Stimulated activated naive CD4-positive, alpha-beta T cell treated with Interleukin-2 at 50 U/mL for 16 hours (primary cell): ENCODE measurements at places on chromosomes 12 and 14.

DNA sequence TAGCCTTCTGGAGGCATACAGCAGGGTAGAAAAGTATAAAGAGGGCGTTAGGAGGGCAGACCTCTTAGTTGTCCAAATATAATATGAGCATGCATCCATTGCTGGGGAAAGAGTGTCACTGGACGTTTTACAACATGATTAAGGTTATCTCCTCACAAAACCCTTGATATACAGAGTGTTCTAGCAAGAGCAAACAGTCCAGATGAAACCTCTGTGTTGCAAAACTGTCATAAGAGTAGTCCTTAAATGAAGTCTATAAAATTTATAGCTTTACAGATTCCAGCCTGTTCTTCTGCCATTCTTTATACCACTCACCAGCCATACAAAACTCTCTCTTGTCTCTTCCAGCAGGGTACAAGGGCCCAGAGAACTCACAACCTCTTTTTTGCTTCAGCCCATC, 21.7 kb downstream of the WBP11 start:
- DNase-seq: no peak

- DNase-seq: peak; percentile 84
Measured at GRCh38 chr12:121240484-121241101, 30.7 kb downstream of the P2RX4 start.

DNA sequence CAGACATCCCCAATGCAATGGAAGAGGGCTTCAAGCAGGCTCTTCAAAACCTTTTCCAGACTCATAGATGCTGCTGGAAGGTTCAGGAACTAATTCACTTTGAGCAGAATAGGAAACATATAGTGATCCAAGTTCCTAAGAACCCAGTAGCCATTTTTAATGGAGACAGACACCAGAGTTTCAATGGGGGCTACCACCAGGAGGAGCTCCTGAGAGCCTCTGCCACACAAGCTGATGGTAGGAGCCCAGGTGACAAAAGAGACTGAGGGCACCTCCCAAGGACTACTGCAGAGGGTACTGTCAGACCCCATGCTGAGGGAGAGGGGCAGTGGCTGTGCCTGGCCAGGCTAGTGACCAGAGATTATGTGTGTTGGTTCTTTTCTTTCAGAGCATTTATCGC, 45.9 kb downstream of the IFNG start:
- DNase-seq: peak; percentile 32

DNA sequence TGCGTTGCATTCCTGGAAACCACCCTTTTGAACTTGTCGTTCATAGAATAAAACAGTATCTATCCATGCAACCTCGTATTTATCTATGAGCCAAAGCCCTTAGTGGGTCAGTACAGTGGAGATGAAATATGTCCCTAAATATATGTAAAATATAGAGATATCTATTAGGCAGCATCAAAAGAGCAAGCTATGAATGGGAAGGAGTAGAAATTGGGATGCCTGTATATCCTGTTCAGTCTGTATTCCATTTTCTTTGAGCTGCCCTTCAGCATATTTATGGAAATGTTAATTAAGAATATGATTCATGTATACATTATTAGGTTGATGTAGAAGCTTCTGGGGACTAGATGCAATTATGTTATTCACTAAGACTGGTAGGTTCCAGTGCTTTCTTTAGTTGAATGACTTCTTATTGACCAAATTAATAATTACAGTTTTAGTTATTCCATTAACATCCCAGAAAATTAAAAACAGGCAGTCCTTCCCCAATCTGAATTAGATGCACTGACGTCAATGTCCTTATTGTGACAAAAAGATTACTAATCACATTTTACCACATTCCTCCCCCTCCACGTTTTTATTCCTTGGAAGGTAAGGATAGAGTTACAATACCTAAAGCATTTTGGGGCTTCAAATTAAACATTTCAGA, 11.9 kb upstream of the FRMD6 start:
- DNase-seq: no peak

GRCh38 chr12:25894759-25895158, 63.7 kb upstream of the RASSF8 start:
- DNase-seq: no peak

GRCh38 chr14:85479771-85480170, 50.2 kb upstream of the FLRT2 start:
- DNase-seq: no peak

DNA sequence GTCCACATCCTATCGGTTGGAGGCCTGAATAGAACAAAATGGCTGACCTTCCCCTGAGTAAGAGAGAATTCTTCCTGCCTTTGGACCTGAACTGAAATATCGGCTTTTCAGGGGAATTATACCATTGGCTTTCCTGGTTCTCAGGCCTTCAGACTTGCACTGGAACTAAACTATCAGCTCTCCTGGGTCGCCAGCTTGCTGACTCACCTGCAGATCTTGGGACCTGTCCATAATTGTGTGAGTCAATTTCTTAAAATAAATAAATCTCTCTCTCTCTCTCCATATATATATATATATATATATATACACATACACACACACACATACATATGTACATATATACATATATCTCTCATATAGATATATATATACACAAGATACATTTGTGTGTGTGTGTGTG, 41.6 kb downstream of the KCNK10 start:
- no peak for DNase-seq

GRCh38 chr12:11991604-11992003, 79.1 kb upstream of the BCL2L14 start:
- no peak for DNase-seq

DNA sequence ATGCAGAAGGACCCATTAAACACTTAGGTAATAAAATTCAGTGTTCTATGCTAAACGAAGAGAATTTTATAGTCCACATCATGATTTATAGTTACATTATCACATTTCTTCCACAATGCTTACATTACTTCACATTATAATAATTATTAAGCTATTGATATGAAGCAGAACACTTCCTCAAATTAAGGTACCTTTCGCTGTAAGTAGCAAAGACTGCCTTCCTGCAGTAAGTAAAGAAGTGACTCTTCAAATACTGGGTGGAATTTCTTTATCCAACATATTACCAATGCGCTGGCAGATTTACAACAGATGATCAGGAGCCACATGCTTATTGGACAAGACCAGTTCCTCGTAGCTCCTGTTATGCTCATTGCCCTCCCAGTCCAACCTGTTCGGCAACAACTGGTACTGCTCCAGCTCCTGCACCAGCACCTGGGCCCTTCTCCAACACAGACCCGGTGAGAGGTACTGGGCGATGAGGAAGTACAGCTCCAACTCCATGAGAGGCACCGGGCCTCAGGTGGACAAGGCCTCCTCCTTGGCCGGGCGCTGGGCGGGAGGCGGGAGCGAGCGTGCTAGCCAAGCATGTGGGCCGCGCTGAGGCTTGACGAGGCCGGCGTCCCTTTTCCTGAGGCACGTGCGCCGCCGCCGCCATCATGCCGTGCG, 210.7 kb upstream of the ATP2B1 start:
- DNase-seq: no peak

- DNase-seq: no peak
Measured at GRCh38 chr14:73242357-73242901, 5.1 kb downstream of the PAPLN start.

GRCh38 chr14:68612049-68612448, 180.8 kb downstream of the ZFP36L1 start:
- no peak for DNase-seq

DNA sequence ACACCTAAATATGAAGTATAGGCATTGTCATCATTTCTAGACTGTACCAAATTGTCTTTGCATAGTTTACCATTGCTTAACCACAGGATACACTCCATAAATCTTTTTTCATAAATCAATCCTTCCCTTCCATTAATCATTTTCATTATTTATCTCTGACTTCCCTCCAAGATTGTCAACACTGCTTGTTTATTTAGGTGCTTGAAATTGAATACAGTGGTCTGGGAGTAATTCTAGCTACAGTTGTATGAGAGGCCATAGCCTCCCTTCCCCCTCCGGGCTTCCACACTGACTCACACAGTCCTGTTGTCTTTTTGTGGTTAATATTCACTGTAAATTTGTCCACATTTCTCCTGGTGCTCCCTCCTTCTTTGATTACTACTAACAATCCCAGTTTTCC, 114.2 kb upstream of the ARID2 start:
- DNase-seq: no peak

DNA sequence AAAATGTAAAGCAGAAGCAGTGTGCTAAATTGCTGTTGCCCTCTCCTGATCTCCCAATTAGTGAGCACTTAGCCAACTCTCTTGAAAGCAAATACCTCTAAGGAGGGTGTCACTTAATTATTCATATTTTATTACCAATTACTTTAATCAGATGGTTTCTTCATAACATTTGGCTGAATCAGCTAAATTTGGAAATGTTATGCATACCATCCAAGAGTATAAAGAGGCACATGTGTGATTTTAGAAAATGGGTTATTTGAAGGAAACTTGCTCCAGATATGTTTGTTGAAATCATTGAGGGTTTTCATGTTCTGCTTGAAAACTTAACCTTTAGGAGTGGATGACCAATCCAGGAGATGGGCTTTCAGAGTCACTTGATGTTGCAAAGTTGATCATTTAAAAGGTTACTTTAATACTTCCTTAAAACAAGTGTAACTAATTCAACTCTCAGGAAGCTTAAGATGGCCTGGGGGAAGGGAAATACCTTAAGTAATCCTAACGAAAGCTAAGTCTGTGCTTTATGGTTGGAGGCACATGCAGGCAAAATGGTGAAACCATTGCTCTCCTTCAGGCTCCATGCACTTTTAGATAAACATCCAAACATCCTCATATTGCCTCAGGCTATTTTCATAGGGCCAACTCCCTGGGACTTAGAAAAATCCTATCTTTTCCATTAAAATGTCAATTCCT, 434.5 kb downstream of the MDGA2 start:
- DNase-seq: no peak

DNA sequence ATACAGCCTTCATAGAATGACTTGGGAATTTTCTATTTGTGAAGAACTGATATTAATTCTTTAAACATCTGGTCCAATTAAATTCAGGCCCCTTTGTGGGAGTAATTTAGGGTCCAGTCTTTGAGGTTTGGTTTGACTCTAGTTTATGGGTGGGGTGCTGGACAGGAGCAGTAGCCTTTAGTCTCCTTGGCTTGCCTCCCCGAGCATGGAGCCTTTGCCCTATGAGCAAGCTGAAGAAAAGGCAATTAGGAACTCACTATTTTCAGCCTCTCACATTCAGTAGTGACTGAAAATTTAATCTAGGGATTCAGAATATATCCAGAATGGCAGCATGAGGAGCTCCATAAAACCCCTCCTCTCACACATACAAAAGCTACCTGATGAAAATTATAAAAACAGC, 161.1 kb downstream of the TRHDE start:
- no peak for DNase-seq

DNA sequence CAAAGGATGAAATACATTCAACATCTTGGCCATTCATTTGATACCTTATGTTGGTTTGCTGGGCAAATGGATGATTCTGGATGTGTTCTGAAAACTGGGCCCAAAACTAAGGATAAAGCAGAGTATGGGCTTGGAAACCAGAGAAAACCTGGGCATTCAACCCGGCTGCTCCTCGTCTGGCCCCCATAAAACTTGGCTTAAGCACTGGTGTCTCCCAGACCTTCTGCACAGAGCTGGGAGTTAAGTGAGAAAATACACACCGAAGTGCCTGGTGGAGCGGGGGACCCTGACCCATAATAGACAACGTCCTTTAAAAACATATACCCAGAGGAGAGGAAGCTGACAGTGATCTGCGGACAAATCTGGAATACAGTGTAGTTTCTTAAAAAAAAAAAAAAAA, 112.5 kb downstream of the FOXN3 start:
- no peak for DNase-seq

GRCh38 chr12:117408161-117408791, 46.9 kb upstream of the NOS1 start:
- DNase-seq: no peak

- no peak for DNase-seq
Measured at GRCh38 chr12:88662961-88663360, 82.7 kb upstream of the KITLG start.

DNA sequence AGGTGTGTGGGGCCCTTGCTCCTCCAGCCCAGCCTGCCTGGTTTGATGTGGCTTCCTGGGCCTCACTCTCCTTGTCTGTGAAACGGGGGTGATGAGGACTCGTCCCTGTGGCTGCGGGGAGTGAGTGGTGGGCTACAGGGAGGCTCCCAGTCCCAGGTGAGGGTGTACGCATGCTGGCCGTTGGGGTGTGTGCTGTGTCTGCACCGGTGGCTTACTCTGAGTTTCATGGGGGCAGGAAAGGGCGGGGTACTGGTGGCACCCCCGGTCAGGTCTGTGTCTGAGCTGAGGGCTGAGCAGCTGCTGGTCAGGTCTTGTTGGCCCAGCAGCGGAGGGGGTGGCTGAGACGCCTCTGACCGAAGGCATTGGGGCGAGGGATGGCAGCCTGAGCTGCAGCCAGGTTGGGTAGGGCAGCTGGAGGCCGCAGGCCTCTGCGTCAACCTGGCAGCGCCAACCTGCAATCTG, 11.2 kb downstream of the ULK1 start:
- no peak for DNase-seq

DNA sequence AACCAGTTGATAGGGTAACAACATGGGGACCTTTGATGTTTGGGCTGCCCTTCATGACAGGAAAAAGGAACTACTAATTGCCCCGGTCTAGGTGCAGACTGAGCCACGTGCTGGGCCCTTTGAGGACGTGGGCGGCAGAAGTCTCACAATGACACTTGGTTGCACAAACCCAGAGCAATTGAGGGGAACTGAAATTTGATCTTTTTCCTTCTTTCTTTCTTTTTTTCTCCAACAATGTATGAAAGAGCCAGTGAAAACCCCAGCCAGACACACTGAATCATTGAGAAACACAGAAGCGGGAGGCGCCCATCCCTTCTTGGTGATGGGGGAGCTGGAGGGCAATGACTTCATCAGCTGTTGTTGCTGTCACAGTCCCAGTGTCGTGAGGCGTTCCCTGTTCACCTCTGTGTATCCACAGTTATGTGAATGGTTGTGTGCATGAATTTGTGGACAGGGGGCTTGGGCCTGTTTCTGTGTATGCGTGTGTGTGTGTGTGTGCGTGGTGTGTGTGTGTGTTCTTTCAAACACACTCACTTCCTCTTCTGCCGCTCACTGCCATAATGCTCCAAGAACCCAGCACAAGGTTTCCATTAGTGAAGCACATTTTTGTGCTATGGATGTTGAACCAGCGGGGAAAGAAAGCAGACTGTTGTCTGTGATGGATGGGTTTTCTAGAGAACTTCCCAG, 137.5 kb upstream of the CCND2 start:
- DNase-seq: peak; percentile 69

DNA sequence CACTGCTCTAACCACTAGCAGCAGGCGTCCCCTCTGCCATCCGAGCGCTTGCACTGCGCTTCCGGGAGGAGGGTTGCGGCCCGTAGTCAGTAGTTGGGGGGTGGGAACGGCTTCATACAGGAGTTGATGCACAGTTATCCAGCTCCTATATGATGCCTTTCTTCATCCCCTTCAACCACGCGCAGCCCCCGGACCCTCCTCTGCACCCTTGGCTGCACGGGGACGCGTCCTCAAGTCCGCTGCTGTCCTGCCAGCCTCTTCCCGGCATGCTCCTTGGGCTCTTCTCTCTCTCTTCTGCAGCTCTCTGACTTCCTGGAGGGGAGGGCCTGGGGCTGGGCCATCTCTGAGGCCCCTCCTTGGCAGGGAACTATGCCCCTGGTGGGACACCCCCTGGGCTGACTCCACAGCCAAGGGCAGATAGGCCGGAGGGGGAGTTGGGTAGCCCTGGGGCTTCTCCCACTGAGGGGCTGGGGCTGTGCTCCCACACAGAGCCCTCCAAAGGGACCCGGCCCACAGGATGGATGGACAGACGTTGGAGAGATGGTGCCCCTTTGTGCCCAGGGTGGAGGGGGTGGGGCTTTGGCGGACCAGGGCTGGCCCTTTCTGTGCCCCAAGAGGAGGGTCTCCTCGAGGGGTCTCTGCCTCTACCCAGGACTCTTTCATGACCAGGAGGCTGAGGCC, 29.0 kb downstream of the RTL1 start:
- DNase-seq: no peak

- no peak for DNase-seq
Measured at GRCh38 chr14:36367985-36368774, 47.7 kb upstream of the MBIP start.
